Thoracic aorta (tissue), 2 donors: ENCODE measurements at places on chromosomes 12 and 14. TPM values are rescaled to one million over a fixed set of nuclear protein-coding genes. Genes with fewer than 3 reads are reported as not detected.

BMAL2 gene
- total RNA-seq, result 5.8 TPM

HSPA2 gene
- total RNA-seq, result 33.7 TPM

PTPRR gene
- 0.35 TPM for total RNA-seq

GRCh38 chr14:35405304-35405996 lies 901 bp upstream of the NFKBIA start:
- no peak for DNase-seq

DNA sequence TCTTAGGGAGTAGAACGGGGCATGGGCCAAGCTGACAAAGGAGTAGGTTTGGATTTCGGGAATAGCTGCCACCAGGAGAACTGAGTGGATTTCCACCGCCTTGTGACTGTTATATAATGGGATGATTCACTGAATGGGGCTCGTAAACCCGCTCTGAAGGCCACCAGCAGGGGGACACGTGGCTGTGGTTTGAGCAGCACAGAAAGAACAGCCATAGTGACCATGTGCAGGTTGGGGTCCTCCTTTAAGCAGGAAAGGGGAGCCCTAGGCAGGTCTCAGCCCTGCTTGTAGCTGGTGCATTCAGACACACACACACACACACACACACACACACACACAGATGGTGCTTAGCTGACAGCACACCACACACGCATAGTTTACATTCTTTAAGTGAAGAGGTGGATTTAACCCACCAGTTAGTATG lies 8.6 kb upstream of the ASB2 start:
- no peak for DNase-seq

C14orf180 gene
- total RNA-seq, result 5.1 TPM

- no peak for DNase-seq
Measured at GRCh38 chr12:55942055-55942454, 11.1 kb downstream of the DGKA start.

DNA sequence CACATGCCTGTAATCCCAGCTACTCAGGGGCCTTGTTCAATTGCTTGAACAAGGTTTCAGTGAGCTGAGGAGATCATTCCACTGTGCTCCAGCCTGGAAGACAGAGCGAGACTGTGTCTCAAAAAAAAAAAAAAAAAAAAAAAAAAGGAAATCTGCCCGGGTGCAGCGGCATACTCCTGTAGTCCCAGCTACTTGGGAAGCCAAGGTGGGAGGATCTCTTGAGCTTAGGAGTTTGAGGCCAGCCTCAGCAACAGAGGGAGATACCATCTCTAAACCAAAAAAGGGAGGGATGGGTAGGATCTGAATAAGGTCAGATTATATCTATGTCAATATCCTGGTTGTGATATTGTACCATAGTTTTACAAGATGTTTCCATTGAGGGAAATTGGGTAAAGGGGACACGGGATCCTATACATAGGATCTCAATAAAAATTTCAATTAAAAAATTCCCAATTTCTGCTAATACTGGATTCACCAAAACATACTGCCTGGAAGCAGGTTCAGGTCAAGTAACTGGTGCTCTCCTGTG lies 76.4 kb downstream of the BORCS5 start:
- DNase-seq, result no peak

DNA sequence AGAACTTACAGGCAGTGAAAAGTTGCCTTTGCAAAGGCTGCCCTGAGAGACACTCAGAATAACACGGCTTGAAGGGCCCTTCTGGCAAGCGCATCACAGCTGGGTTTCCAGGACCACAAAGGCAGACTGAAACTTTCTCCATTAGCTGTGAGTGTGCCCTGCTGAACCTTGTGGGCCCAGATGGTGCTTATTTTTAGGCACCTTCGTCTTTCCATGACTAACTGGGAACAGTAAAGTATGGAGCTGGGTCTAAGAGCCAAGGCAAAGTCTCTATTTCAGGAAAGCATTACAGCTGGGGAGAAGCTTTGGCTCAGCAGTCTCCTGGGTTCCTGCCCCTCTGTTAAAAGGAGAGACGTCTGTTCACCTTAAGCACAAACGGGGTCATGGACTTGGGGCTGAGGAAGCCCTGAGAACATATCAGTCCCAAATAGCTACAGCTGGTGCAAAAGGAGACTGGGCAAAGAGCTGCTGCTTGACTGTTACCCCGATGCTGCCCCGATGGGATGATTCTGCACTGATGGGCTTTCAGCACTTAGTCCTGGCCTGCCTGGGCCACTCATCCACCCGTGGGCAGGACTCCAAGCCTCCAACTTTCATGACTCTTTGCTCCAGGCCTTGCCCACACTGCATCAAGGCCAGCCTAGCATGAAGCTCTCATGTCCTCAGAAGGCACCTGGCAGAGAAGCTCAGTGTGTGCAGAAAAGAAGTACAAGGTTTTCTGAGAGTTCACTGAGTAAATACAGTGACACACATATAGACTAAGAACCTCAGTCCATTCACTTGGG lies 248.3 kb downstream of the PHLDA1 start:
- no peak for DNase-seq

- DNase-seq, result no peak
Measured at GRCh38 chr12:2319737-2320506, 267.1 kb downstream of the CACNA1C start.

DNA sequence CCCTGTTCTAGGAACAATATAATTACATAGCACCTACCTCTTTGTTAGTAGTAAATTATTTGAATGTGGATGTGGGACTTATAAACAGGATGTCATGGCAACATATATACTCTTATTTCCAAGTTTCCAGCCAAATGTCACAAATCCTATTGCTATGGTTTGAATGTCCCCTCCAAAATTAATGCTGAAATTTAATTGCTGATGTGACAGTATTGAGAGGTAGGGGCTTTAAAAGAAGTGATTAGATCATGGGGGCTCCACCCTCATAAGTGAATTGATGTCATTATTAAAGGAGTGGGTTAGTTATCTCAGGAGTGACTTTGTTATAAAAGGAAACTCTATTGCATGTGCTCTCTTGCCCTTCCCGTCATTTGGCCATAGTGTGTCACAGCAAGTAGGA lies 164.2 kb upstream of the ATF7IP start:
- DNase-seq, result no peak

LBHD2 gene
- not detected for total RNA-seq

DNA sequence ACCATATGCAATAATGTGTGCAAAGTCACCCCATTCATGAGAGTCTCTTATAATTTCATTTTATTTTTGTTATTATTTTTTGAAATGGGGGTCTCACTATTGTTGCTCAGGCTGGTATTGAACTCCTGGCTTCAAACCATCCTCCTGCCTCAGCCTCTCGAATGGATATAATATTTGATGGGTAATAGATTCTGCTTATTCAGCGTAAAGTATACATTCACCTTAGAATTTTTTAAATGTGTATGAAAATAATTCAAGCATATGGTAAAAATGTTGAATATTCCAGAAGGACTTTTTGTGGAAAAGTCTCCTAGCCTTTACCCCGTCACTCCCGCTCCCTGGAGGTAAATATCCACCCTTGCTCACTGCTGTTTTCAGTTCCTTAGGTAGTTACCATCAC lies 23.4 kb upstream of the SSPN start:
- no peak for DNase-seq
